ENCODE measurements at places on chromosomes 3 and 15.

- DNase-seq = peak; percentile 41
Observed at GRCh38 chr3:60742606-60743145, 508.6 kb downstream of the FHIT start.

GRCh38 chr15:85600001-85600400 lies 194.7 kb downstream of the KLHL25 start:
- no peak for DNase-seq

- no peak for DNase-seq
Observed at GRCh38 chr3:4417449-4417848, 49.6 kb downstream of the SUMF1 start.

DNA sequence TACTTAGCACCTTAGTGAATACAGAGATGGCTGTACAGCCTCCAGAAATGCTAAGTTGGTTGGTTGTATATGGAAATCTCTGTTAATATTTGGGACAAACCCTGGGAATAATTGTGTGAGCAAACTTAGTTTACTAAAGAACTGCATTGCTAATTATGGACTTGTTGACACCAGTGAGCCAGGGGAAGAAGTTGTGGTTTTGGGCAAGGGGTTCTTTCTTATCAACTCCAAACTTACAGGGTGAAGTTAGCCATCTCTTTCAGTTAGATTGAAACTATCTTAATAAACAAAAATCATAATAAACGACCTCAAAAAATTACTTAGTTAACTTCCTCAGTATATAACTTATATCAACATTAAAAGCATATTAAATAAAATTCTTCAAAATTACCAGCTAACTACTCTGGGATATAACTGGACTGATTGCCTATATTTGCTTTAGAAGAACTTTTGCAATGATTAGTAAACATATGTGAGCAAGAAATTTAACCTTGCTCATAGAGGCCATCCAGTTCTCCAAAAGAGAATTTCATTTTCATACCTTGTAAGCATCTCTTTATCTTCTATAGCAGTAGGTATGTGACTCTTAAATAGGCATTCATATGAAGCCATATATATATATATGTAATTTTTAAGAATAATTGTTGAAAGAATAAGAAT lies 24.7 kb downstream of the MBNL1 start:
- DNase-seq = no peak

GRCh38 chr3:10764259-10765051 lies 51.6 kb upstream of the SLC6A11 start:
- DNase-seq = peak; percentile 46

- DNase-seq = peak; percentile 6
Observed at GRCh38 chr3:36124118-36124796, 256.0 kb upstream of the STAC start.

DNA sequence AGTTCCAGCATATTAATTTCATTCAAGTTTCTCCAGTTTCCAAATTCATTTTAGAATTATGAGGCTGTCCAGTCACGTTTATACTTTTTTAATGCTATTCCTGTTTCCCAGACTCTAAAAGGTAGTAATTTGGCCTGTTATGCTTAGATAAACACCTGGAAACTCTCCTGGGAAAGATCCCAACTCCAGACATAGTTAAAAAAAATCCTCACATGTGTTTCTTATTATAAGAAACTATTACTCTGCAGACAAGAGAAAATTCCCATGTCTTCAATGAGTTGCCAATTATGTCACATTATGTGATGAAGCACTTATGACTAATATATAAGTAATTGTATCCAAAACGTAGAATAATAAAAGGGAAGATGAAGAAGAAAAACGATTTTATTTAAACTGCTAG lies 137.1 kb upstream of the TMC3 start:
- no peak for DNase-seq

- DNase-seq = no peak
Observed at GRCh38 chr15:56393277-56393676, 28.1 kb downstream of the TEX9 start.

GRCh38 chr3:52839892-52840545 lies 5.2 kb upstream of the MUSTN1 start:
- no peak for DNase-seq

DNA sequence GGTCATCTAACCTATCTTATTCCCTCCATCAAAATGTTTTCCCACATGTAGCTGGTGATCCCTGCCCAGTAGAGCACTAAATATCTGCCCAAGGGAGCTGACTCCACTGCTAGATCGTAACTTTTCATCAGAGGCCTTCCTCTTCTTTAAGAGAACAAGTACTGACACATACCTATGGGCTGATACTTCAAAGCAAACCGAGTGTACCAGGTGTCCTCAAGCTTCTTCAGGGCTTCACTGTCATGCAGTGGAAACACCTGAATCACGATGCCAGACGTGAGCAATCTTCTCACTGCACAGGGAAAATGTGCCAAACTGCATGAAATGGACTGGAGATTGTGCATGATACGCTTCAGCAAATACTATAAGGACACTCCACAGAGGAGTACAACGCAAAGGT lies 41.6 kb downstream of the ANO10 start:
- no peak for DNase-seq

DNA sequence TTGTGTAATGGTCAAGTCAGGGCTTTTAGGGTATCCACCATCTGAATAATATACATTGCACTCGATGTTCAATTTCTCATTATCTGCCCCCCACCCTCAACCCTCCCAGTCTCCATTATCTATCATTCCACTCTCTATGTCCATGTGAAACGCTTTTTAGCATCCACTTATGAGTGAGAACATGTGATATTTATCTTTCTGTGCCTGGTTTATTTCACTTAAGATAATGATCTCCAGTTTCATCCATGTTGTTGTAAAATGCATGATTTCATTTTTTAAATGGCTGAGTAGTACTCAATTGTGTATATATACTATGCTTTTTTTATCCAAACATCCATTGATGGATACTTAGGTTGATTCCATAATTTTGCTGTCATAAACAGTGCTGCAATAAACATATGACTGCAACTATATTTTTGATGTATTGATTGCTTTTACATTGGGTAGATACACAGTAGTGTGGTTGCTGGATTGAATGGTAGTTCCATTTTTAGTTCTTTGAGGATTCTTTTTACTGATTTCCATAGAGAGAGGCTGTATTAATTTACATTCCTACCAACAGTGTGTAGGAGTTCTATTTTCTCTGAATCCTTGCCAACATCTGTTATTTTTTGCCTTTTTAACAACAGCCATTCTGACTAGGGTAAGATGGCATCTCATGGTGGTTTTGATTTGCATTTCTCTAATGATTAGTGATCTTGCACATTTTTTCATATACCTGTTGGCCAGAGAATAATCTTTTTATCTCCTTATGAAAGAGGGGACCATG lies 332.9 kb upstream of the TGFBR2 start:
- DNase-seq = no peak

- no peak for DNase-seq
Observed at GRCh38 chr3:71345429-71346040, 238.0 kb downstream of the FOXP1 start.

GRCh38 chr3:139838269-139838957 lies 96.6 kb upstream of the CLSTN2 start:
- DNase-seq = no peak

GRCh38 chr15:42343596-42344232 lies 15.6 kb upstream of the CAPN3 start:
- DNase-seq = no peak

DNA sequence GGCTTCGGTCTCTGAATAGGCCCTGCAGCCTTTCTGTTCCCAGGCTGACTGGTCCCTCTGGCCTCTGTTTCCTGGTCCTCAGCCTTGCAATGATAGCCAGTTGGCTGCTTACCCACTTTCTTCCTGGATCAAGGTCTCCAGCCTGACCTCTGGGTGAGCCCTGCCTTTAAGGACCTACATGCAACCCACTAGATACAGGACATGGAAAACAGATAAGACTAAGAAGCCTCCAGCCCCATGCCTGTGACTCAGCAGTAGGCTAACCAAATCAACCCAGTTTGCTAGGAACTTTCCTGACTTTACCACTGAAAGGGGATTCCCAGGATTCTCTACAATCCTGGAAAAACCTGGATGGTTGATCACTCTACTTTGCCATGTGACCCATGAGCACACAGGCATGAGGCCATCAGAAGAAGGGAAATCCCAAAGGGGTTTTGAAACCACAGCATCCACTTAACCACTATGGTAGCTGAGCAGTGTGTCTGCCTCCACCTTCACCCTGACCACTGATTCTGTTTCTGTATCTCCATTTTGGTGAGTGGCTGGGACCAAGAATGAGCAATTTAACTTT lies 188.1 kb downstream of the CHST2 start:
- DNase-seq = no peak

- DNase-seq = no peak
Observed at GRCh38 chr3:60424942-60425341, 826.3 kb downstream of the FHIT start.

DNA sequence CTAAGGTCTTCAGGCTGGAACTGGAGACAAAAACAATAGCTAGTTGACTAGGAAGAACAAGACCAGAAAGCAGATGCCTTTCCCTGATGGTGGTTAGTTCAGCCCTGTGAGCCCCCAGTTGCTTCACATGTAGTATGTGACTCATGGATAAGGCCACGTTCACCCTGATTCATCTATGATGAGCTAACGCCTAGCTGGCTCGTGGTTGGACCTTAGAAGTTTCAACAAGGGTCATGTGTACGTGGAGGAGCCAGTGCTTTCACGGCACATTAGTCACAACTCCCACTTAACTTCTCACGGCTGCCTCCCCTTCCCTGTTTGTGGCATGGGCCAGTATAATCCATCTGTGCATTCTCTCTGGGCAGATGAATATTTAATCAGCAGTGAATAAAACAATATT lies 20.6 kb downstream of the COL8A1 start:
- DNase-seq = no peak

DNA sequence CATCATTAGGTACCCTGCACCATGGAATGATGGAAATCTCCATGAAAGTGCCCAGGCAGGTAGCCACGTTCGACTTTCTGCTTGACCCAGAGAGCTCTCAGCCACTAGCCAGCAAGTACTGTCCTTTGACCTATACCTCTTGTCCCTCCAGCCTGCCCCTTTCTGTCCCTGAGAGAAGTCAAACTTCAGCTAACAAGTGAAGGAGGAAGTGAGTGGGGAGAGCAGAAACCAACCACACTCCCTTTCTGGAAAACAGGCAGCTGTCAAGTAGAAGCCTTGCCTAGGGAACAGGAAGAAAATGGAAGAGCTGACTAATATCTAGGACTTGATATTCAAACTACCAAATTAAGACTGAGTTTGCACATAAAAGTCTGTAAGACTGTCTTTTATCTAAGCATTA lies 30.3 kb upstream of the FSTL1 start:
- DNase-seq = no peak

DNA sequence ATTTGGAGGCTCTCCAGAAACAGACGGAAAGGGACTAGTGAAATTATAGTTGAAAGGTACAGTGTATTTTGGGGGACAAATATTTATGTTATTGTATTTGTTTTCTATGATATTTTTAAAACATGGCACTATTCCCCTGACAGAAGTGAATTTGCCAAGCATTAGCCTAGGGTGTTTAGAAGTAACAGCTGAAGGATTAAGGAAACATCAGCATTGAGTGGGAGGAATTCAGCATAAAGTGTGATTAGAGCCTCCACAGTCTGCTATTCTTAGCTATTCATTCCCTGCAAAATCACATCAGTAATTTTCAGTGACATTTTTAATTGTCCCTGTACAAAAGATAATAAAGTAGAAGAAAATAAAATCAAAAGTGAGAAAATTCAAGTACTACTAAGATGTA lies 231.4 kb downstream of the ROBO2 start:
- no peak for DNase-seq

DNA sequence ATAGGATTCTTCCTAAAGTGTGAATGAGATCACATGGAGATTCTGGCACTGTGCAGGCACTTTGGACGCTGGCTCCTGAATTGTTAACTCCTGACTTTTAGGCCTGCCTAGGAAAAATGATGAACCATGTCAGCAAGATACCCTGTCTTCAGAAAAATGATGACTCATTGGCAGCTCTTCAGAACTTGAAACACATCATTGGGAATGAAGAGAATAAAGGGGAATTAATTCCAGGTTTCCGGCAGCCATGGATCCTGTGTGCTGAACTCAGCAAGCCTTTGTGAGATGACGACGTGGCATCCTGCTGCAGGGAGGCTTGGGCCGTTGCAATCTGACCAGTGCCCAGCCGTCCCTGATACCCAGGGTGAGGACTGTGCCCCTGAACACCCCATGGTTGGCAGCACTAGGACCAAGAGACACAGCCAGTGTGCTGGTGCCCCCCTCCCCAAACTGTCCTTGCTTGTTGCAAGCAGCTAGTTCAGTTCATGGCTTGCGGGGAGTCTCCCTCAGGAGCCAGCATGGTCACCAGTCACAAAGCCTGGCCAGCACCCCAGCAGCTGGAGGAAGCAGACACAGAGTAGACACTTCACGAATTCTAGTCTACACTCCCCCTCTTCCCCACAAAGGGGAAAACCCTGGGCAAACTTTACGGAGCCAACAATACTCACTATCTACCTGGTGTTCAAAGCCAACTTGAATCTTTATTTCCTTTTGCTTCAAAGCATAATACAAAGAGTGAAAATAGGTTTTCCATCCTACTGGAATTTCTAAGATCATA lies 7.8 kb upstream of the LIPC start:
- DNase-seq = no peak

- no peak for DNase-seq
Observed at GRCh38 chr3:136836511-136837156, 17.7 kb downstream of the SLC35G2 start.

DNA sequence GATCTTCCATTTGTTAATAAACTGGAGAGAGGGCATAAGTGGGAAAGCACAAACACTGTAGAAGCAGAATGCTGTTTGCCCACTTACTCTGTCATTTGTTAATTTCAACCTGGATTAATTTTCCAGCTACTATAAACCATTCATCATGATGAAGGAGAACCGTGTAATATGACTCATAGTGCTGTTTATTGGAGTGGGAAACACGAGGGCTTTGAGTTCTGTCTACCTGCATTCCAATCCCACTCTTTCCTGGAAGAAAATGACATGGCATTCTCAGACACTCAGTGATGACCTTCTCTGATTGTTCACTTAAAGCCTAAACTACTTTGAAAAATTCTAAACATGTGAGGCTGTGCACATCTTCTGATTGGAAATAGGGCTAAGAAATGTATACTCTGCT lies 826.7 kb downstream of the AGBL1 start:
- no peak for DNase-seq

GRCh38 chr15:68672781-68673205 lies 94.0 kb downstream of the CORO2B start:
- no peak for DNase-seq

GRCh38 chr3:179769411-179770247 lies 116.8 kb downstream of the USP13 start:
- DNase-seq = no peak

DNA sequence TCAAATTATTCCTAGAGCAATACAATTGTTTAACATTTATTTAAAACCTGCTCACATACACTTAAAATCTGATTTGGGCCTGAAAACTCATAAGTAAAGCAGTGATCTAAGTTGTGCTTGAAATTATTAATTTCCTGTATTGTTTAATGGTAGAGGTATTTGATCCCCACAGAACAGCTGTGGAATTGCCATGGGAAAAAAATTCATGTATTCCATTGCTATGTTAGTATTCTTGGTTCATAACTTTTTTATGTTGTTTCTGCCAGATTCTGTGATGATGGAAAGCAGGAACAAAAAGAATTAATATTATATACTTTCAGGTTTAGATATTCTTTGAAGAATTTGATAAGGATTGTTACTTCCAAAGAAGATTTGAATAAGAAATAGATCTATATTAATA lies 831.5 kb upstream of the NR2F2 start:
- no peak for DNase-seq

GRCh38 chr3:150663461-150663860 lies 40.3 kb downstream of the ERICH6 start:
- no peak for DNase-seq

GRCh38 chr3:63193647-63194046 lies 84.5 kb upstream of the SYNPR start:
- no peak for DNase-seq

GRCh38 chr3:114839476-114839875 lies 307.6 kb downstream of the ZBTB20 start:
- DNase-seq = no peak

Data from neural crest cell (in vitro differentiated cells).